Hypothalamus (tissue), 51 donors: ENCODE measurements at places on chromosomes 7 and 10.

- DNase-seq, result no peak
Observed at GRCh38 chr7:3149231-3149995, 105.7 kb upstream of the CARD11 start.

DNA sequence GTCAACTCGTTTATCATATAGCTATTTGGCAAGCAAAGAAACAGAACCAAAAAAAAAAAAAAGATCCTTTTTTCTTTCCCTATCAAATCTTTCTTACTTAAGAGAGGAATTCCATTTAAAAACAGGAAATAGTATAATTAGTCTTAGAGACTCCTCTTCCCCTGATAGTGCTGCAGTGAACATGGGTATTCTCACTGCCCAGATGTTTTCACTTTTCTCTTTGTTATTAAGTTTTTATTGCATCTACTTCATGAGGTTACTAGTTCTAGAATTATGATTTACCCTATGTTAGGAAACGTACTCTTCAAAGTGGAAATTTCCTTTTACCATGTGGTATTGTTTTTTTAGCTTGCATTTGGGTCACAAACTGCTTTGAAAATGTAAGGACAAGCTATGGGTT, 8.5 kb downstream of the CASP2 start:
- no peak for DNase-seq

DNA sequence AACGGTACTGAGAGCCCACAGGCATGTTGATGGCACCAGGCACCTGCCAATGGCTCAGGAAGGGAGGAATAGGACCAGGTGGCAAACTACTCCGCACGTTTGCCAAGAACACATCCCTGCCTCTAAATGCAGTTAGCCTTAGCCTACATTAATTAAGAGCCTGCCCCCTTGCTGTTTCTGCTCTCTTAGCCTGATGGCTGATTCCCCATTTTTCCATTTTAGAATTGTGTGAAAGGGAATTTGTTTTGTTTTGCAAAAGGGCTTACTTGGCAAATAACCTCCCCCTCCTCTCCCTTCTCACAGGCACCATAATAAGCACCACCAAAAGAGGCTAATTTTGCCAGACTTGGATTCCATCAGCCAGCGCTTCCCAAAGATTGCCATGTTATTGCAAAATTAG, 1203.2 kb downstream of the SORCS3 start:
- no peak for DNase-seq

DNA sequence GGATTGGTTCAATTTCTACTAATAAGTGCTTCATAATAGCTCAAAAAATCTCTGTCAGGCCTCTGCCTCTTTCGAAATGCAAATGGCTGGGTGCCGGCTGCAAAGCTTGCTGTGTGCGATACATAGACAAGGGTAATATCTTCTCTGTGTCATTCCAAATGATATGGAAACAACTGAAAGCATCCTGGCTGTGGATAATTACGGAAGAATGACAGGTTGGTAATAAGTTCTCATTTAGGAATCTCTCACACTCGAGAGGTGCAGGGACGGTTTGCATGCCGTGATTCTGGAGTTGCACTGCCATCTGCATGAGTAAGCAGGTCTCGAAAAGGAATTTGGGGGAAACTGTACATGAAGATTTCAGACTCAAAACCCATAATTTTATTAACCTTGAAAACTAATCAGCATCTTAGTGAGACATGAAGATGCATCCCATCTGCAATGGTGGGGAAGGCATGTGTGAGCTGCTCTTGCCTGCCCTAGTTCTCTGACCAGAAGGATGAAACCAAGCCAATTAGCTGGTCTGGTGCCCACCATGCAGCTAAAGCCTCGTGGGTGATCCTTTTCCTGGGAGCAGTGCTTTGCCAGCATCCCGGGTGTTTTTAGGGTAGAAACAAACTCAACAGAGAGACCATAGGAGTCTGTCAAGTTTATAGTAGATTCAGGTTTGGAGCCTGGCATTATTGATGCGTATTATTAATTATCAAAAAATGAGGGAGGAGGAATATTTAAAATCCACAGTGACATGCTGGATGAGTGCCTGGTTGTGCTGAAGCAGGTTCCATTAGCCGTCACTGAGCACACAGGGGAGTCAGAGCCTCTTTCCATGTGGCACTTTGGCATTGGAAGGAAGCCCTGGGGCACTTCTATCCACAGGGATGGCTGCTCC, 503.6 kb upstream of the MGMT start:
- DNase-seq, result no peak

- DNase-seq, result no peak
Observed at GRCh38 chr10:13671904-13672303, 85.1 kb downstream of the PRPF18 start.

DNA sequence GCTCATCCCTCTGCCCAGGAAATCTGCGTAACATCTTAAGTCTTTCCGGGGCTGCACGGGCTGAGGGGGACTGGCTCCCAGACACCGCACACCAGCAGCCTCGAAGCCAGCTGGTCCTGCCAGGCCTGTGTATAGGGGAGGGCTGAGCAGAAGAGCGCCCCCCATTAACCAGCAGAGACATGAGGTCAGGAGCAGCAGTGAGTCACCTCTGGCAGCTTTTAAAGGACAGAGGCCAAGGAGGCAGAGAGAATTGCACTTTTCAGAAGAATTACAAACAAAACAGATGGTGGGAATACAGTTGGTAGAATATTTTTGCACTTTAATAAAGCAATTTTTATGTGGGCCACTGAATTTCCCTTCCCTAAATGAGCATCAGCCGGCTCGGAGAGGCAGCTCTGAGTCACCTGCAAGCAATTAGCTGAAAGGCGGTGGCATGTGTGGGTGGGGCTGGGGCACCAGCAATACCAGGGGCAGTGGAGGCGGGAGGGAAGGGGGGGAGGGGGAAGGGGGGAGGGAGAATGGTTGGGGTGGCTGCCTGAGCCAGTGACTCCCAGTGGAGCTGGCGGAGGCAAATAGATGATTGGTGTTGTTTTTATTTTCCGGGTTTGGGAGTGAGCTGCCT, 39.1 kb downstream of the GOLGA7B start:
- no peak for DNase-seq

DNA sequence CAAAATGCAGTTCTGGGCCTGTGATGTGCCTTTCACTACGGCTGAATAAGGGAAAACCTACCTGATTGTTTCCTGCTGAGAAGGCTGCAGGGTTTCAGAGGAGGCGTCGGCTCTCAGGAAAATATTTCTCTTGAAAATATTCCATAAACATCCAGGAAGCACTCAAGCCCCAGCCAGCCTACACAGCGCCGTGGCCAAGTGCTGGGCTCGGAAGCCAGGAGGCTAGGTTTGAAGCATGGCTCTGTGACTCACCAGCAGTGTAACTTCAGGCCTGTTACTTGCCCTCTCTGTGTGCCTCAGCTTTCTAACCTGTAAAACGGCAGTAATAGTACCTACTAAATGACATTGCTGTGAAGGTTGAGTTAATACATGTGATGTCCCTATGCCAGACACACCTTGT, 399.1 kb downstream of the GATA3 start:
- no peak for DNase-seq

- DNase-seq, result no peak
Observed at GRCh38 chr7:85620936-85621685, 434.3 kb upstream of the SEMA3D start.

DNA sequence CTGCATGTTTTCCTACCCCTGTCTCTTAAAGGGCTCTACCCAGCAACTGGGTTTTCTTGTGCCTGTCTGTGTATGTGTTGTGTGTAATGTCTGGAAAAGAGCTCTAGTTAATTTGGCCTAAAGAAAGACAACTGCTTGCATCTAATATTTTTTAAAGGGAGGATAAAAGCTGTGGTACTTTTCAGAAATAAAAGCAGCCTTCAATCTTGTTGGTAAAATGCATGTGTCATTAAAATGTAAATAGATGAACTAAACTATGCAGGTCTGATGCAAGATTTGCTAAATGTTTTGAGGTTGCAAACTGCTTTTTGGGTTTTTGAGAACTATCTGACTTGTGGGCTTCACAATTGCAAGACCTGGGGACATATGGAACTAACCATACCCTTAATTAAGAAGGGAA, 445.3 kb downstream of the HTR7 start:
- DNase-seq, result no peak

DNA sequence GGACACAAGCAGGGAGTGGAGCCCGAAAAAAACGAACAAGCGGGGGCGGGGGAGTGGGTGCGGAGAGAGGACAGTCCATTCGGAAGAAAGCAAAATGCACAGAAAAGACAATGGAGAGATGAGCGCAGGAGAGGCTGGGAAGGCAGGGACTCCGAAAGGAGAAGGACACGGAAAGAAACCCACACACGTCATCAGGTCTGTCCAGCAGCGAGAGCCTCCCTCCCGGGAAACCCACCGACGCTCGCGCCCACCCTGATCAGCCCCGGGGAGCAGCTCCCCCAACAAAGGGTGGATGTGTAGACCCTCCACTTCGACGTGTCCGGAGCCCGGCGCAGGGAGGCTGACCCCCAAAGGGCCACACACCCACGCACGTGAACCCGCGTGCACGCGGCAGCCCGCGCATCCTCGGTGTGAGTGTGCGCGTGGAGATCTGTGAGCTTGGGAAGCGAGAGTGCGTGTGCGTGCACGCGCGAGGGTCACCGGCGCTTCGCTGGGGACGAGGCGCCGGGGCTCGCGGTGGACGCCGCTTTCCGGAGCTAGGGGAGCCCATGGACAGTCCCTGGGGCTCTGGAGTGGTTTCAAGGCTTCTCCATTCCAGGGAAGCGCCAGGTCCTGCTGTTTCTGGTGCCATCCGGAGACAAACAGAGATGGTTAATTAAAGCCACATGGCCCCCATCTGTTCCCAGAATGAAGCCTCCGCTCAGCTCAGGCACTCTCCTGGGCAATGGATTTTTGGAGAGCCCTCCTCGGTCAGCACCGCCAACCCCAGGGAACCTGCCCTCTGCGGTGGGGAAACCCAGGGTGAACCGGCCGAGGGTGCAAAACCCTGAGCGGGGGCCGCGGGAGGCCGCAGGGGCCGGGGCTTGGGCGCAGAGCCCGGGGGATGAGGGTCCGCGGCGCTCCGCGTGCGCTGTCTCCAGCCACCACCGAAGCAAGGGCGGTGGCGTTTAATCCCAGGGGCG, 916 bp downstream of the LAMB1 start:
- DNase-seq, result no peak

DNA sequence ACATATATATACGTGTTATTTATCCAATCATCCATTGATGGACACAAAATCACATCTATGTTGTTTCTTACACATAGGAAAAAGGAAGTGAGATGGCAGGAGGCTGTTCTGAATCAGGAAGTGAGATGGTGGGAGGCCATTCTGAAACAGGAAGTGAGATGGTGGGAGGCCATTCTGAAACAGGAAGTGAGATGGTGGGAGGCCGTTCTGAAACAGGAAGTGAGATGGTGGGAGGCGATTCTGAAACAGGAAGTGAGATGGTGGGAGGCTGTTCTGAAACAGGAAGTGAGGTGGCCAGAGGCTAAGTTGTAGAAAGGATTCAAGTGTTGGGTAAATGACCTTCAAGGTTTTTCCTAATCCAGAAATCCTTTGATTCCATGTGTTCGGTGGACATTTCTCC, 921.5 kb downstream of the TYW1 start:
- no peak for DNase-seq

DNA sequence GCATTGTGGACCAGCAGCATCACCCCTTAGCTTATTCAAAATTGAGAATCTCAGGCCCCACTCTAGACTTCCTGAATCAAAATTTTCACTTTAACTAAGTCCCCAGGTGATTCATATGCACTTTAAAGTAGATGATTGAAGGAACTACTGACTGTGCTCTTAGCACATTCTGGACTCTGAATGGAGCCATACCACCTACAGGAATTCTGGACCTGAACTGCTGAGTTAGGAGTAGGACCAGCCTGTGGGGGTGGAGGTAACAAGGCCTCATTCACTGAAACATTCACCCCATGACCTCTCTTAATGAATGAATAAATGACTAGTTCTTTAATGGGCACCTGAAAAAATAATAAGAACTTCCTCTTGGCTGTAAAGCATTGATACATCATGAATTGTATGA, 7.3 kb downstream of the PDK4 start:
- no peak for DNase-seq

DNA sequence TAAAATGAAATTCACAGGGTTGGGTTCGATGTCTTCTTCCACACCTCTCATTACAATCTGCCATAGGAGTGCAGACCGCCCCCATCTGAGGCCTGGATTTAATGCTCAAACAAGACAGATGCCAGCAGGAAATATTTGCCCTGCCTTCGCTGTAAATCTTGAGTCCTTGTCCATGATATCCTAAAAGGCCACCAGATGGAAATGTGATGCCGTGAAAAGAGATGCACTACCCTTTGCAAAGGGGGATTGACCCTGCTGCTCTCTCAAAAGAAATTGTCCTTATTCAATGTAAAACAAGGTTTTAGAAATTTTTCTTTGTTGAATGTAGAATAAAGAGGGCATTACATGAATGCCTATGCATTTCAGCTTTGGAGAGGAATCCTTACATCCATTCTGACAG, 37.5 kb downstream of the AGAP4 start:
- no peak for DNase-seq

DNA sequence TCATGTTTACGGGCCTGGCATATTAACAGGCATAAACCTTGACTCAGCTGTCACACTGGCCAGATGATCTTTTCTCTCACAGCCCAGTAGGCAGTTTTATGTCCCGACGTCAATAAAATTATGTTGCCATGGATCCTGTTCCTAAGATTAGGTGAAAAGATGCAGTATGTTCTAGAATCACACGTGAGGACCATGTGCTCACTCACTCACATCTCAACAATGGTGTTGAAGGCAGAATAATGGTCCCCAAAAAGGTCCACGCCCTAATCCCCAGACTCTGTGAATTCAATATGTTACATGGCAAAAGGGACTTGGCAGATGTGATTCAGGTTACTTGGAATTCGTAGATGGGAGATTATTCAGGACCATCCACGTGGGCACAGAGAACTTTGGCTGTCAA, 3.5 kb downstream of the DOCK1 start:
- DNase-seq, result no peak
